ENCODE measurements at places on chromosomes 6 and 20.

- H3K27me3 ChIP-seq = no peaks in the 10 kb centered on the region
- H3K27ac ChIP-seq = peak overlapping the region; percentile 94
- no peak for DNase-seq
- H3K4me3 ChIP-seq = peak overlapping the region; percentile 34
These were observed 82.3 kb downstream of the GMPR start for GRCh38 chr6:16320533-16321340.

GRCh38 chr6:119323931-119324330 is 25.6 kb downstream of the MAN1A1 start:
- no peak overlapping the region for H3K4me3 ChIP-seq
- peaks cover 6% of the 10 kb centered on the region for H3K36me3 ChIP-seq
- no peak overlapping the region for H3K27ac ChIP-seq

DNA sequence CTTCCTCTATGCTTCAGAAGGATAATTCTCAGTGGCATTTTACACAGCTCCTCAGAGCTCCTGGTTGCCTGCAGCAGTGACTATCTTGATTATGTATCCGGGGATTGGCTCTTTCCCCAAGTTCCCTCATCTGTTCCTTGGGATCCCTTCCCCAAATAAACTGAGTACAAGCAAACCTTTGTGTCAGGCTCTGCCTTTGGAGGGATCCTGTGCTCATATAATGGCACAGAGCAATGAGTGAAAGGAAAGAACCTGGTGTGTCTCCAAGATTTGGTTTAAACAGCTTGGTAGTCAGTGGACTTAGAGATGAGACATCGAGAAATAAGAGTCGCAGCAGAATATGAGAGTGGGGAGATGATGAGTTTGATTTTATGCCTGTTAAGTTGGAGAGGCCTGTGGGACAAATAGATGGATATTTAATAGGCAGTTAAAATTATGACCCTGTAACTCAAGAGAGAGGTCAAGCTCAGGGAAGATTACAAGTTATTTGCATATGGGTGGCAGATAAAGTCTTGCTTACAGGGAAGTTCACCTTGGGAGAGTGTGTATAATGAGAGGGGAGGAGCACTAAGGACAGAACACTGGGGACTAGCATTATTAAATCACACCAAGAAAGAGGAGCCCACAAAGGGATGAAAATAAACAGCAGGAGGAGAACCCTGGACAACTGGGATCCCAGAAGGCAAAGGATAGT is 44.1 kb upstream of the GCLC start:
- no peak overlapping the region for H3K27ac ChIP-seq
- H3K4me3 ChIP-seq = no peak overlapping the region
- no peaks in the 10 kb centered on the region for H3K27me3 ChIP-seq
- no peak for DNase-seq
- peaks cover 6% of the 10 kb centered on the region for H3K4me1 ChIP-seq
- H3K36me3 ChIP-seq = no peaks in the 10 kb centered on the region

DNA sequence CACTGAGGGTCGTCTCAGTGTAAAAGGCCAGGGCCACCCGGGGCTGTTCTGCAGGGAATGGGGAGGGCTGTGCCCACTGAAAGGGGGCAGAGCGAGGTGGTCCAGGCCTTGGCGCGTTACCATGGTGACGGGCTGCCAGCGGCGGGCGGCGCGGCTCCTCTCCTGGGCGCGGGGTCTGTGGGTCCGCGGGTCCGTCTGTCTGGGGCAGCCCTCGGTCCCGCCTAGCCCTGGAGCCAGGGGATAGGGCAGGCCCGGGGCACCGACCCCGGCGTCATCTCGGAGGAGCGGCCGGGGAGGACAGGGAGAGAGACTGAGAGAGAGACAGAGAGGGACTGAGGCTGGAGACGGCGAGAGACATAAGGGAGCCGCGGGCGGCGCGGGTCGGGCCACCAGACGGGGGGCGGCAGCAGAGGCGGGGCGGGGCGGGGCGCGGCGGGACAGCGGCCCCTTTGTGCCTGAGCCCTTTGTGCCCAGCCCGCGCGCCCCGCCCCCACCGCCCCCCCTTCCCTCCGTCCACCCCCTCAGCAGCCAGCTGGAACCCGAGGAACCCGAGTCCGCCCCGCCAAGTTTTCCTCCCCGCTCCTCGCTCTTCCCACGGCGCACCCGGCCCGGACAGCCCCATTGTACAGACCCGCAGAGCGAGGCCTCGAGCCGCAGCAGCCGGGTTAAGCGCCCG is at the start of gene KIAA1755:
Gene KIAA1755 (minus strand): TSS at position 358 of the 676 bp plus-strand sequence. CDS start 235 bp downstream, at position 123.
- no peaks in the 10 kb centered on the region for H3K36me3 ChIP-seq
- peak; percentile 78 for DNase-seq
- peaks cover 23% of the 10 kb centered on the region for H3K27me3 ChIP-seq
- peaks cover 13% of the 10 kb centered on the region for H3K4me1 ChIP-seq
- peak within 1 kb of the TSS; percentile 71 for H3K27ac ChIP-seq
- peak within 1 kb of the TSS; percentile 46 for H3K4me3 ChIP-seq

DNA sequence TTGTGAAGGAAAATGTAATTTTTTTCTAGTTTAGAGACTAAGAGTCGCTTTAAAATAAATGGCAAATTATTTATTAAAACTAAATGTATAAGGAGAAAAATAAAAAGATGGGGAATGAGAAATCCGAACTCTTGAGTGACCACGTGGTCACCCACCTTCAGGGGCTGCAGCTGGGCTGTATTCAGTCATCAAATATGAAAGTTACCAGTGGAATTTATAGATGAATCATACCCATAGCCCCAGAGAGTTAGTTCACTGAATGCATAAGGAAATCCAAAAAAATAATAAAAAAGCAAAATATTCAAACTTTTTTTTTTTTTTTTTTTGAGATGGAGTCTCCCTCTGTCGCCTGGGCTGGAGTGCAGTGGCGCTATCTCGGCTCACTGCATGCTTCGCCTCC is 947.7 kb upstream of the ADGRB3 start:
- no peak for DNase-seq
- H3K4me1 ChIP-seq = no peaks in the 10 kb centered on the region
- H3K27ac ChIP-seq = no peak overlapping the region
- H3K4me3 ChIP-seq = no peak overlapping the region

GRCh38 chr6:48449002-48449401 is 338.0 kb upstream of the PTCHD4 start:
- H3K27ac ChIP-seq = no peak overlapping the region
- no peak for DNase-seq
- no peaks in the 10 kb centered on the region for H3K27me3 ChIP-seq
- H3K4me3 ChIP-seq = no peak overlapping the region
- no peaks in the 10 kb centered on the region for H3K4me1 ChIP-seq

- no peaks in the 10 kb centered on the region for H3K36me3 ChIP-seq
- no peaks in the 10 kb centered on the region for H3K4me1 ChIP-seq
- no peak overlapping the region for H3K27ac ChIP-seq
- no peaks in the 10 kb centered on the region for H3K27me3 ChIP-seq
These were observed 15.4 kb upstream of the HMGCLL1 start for GRCh38 chr6:55594442-55594841.

GRCh38 chr6:25788305-25788922 is 33.9 kb downstream of the SLC17A4 start:
- no peaks in the 10 kb centered on the region for H3K27me3 ChIP-seq
- H3K4me1 ChIP-seq = no peaks in the 10 kb centered on the region
- H3K4me3 ChIP-seq = no peak overlapping the region
- H3K27ac ChIP-seq = no peak overlapping the region
- DNase-seq = no peak
- no peaks in the 10 kb centered on the region for H3K36me3 ChIP-seq

DNA sequence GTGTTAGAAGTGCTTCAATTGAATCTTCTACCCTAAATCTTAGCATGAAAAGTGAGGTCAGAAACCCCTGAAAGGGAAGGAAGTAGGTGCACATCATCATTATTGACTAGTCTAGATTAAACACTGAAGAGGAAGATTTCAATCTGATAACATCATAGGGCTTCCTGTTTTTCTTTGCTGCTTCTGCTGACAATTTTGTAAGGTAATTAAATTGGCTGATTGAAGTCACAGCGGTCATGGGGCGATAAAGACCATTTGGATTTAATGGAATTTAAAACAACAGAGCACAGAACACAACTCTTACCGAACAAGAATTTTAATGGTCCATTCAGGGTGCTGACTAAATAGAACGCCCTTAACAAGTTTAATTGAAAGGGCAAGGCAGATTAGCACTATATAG is 11.3 kb downstream of the GRIK2 start:
- peaks cover 8% of the 10 kb centered on the region for H3K4me1 ChIP-seq
- H3K27ac ChIP-seq = no peak overlapping the region
- H3K4me3 ChIP-seq = no peak overlapping the region

GRCh38 chr20:58053391-58054055 is 174.9 kb downstream of the ANKRD60 start:
- H3K36me3 ChIP-seq = no peaks in the 10 kb centered on the region
- peaks cover 10% of the 10 kb centered on the region for H3K4me1 ChIP-seq
- H3K27me3 ChIP-seq = no peaks in the 10 kb centered on the region
- no peak for DNase-seq
